NCI-H1417 treated with DMSO at 0.1 percent for 48 hours (cell line): ENCODE measurements at places on chromosomes 3 and 15.

DNA sequence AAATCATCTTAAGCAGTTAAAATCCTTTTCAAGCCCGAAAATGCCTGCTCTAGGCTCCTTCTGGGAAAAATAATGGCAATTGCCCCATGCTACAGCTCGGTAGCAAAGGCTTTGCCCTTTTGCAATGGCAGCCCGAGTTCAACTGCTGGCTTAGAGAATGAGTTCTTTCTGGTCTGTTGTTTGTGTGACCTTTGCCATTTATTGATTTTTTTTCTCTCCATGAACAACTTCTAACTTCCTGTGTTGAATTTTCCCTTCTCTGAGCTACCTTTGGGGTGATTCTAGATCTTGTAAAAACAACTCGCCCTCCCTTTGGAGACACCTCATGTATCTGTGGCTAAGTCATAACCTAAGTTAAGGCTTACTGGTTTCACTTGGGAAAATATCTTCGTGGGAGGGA is 139.3 kb downstream of the PLCH1 start:
- DNase-seq: no peak

GRCh38 chr3:63952248-63952594 is 40.0 kb upstream of the SCAANT1 start:
- DNase-seq: no peak

DNA sequence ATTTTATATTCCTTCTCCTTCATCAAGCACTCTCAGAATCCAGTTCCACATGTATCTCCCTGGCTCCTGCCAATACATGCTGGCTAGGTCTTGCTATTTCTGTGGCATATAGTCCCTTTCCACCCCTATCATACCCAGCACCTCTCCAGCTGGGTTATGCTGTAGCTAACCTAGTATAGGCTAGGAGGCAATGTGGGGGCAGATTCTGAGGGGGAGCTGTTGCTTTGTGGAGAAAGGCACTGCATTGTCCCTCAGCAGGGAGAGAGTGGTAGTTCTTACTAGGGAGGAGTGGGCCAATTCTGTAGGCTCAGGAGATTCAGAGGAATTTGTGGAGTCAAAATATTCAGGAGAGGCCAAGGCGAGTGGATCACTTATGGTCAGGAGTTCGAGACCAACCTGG is 39.4 kb upstream of the UBL7 start:
- no peak for DNase-seq

GRCh38 chr15:41566121-41566885 is 7.3 kb downstream of the TYRO3 start:
- no peak for DNase-seq

DNA sequence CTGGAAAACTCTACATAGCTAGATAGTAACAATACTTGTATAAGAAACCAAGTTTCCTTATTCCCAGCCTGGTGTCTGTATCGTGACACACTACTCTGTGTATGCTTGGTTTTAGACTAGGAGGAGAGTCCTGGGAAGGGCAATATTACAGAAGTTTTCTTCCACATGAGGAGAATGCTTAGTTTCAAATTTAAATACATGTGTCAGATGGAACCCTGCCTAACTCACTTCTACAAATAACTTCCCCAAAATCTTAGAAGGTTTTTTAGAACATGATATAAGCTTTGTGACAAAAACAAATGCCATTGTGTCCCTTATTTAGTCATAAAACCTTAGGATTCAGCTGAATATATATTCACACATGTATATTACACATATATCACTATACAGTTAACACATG is 7.2 kb upstream of the IL20RB start:
- DNase-seq: no peak

GRCh38 chr15:31262143-31262530 is 64.5 kb upstream of the KLF13 start:
- no peak for DNase-seq

- DNase-seq: no peak
Observed at GRCh38 chr3:9147896-9148266, 101.6 kb downstream of the SRGAP3 start.

DNA sequence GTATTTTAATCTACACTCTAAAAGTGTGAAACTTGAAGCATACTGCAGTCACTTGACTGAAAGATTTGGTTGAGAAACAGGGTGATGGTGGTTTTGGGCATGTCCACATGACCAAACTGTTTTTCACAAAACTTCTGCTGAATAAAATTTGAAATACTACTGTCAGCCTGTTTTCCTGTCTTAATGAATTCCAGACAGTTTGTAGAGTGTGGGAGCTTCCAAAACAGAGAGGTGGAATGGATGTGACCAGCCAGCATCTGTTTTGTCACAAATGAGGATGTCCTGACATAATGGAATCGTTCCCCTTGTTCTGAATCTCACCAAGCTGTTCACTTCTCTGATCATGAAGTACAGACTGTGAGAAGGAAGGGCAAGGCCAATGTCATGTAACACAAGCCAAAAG is 11.8 kb downstream of the MITF start:
- no peak for DNase-seq

GRCh38 chr15:44584162-44584749 is 47.3 kb downstream of the EIF3J start:
- no peak for DNase-seq

GRCh38 chr3:88009066-88009465 is 49.7 kb downstream of the CGGBP1 start:
- DNase-seq: no peak
